Stimulated activated CD8-positive, alpha-beta memory T cell treated with anti-CD3 and anti-CD28 coated beads, Interleukin-7, amount 100 ng/mL, for 1 hour (primary cell): ENCODE measurements at places on chromosomes 7 and 10.

DNA sequence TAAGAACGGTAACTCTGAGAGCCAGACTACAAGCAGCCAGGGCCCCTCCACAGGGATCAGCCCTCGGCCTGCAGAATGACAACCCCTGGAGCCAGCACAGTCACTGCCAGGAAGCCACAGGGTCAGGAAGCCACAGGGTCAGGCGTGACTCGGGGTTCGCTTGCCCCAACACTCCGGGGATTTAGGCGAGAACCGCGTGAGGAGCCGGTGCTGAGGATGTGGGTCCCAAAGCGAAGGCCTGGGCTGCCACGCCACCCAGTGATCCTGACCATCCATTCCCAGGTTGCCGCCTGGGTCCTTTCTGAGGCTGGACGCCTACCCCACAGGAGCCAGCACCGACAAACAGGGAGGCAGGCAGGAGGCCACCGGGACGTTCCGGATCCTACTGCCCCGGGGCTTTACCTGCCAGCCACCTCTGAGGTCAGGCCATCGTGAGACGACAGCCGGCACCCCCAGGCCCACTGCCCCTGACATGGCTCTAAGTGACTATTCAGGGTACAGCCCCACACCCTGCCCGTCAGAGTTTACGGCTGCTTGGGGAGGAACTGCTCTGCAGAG lies 228.6 kb downstream of the ELFN1 start:
- DNase-seq, result no peak

GRCh38 chr7:2416063-2416462 lies 12.7 kb downstream of the CHST12 start:
- no peak for DNase-seq

DNA sequence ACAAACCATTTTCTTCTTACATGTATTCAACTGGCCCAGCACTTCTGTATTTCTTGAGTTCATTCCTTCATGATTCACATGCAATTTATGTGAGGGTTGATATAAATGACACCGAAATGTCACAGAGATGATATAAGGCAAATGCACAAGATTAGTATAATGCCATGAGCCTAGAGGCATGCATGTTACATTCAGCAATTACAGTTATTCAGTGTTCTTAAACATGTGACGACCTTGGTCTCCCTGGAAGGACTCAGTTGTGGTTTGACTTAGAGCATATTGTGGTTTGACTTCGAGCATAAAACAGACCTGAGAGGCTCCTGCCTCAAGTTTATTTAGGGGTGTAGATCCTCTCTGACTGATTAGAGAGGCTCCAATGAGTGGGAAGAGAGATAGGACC lies 752.1 kb upstream of the POM121L12 start:
- DNase-seq, result no peak

- DNase-seq, result no peak
These were observed 16.2 kb downstream of the ARHGAP21 start for GRCh38 chr10:24707445-24707844.

DNA sequence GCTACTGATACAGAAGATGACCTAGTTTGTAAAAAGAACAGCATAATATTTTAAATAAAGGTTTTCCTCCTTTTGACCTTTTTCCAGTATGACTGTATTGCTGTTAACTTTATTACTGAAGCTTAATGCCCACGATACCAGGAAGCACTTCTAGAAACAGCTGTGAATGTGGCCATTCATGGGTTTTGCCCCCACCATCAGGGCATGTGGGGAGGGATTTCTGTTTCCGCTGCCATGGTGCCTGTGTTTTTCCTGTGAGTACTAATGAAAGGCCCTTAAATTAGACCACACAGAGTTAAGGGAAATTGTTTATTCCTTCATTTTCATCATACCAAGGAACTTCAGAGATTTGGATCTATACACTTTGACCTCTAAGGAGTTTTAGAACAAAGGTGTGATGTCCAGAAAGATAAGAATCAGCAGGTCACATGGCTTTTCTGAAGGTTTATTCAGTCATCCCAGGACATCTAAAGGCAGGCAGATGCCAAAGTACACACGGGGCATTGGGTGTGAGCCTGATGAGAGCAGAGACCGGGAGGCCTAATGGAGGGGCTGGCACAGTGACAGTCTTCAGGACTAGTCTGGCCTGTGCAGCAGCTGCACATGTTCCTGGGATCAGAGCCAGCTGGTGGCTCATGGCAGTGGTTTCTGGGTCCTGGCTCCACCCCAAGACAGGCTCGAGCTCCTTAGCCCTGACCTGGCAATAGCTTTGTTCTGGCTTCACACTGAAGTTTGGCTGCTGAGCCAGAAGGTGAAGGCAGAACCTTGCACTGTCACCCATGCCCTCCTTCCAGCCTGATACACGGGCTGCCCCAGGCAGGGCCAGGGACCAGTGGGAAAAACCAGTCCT lies 190.9 kb downstream of the REEP3 start:
- no peak for DNase-seq

DNA sequence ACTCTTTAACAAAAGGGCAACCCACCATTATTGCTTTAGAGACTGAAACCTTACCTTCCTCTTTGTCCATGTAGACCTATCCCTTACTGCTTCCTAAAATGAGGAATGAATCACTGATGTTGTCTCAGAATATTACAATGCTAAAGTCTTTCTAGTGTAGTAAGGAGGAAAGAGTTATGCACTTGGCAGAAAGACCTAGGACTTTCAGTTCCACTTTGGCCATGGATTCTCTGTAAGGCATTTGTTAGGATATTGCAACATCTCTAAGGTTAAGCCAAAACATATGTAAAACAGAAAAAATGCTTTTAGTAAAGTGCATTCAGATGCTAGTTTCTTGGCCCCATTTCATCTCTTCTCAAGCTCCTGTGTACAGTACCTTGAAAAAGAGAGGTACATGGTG lies 230.9 kb downstream of the PARD3 start:
- no peak for DNase-seq
